ENCODE measurements at places on chromosomes 11 and 22.
A peak's percentile ranks its signal among the peaks of the same experiment; 100 is the strongest.

- no peak for DNase-seq
Observed at GRCh38 chr11:70115778-70116177, 37.7 kb downstream of the ANO1 start.

DNA sequence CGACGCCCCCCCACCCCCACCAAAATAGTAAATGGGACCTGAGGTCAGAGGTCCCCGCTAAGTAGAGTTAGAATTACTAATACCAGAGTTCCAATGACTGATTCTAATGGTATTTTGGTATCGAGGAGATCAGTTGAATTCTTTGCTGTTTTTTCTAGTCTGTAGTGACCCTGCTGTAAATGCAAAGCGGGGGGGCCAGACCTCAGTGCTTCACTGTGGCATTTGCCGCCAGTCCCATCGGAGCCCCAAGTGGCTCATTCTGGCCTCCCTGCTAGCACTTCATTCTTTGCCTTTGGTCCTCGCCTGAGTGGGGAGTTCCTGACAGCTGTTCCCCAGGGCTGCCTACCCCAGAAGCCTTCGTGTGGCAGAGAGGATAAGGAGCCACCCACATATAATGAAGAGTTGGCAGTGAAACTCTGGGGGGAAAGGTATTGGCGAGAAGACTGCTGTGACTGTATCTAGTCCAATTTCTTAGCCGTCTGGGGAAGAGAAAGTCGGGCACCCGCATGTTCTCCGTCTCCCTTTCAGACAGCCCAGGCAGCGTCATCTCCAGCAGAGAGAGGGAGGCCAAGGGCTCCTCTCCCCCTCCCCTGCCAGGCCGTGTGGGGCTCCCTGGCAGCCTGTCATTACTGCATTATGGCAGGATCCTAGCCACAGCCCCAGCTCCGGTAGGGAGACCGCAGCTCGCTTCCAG is 19.4 kb upstream of the CABP7 start:
- peak; percentile 10 for DNase-seq

DNA sequence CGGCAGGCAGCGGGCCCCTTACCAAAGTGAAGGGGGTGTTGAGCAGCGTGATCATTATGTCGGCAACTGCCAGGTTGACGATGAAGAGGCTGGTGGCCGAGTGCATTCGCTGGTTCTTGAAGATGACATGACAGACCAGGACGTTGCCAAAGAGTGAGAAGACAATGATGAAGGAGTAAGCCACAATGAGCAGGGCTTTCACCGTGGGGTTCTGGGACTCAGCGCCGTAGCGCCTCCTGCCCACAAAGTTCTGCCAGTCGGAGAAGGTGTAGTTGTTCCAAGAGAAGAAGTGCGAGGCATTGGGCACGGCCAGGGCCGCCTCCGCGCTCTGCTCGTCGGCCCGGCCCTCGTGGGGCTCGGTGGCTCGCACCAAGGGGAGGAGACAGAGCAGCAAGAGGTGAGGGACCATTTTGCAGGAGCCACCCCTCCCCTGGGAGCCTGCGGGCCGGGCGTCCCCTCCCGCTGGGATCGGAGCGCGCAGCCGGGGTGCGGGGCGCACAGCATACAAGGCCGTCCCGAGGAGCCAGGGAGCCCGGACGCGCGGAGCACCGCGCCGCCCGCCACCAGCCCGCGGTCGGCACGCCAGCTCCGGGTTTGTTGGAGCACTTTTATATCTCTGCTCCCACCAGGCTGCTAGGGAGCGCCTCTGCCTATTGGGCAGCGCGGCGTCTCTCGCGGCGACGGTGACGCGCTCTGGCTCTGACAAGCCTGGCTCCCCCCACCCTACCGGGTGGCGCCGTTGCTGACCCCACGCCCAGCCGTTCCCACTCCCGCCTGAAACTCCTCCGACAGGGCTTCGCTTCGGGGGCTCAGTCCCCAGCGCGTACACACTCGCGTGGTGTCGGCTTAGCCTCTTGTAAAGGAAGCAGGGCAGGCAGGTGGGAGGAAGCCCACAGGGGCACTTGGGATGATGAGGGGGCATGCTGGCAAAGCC is at the start of gene GPR83:
Gene GPR83, minus strand, starts transcription at position 581 of the 934 bp plus-strand sequence. Its CDS starts 172 bp downstream, at position 409.
- DNase-seq = no peak

DNA sequence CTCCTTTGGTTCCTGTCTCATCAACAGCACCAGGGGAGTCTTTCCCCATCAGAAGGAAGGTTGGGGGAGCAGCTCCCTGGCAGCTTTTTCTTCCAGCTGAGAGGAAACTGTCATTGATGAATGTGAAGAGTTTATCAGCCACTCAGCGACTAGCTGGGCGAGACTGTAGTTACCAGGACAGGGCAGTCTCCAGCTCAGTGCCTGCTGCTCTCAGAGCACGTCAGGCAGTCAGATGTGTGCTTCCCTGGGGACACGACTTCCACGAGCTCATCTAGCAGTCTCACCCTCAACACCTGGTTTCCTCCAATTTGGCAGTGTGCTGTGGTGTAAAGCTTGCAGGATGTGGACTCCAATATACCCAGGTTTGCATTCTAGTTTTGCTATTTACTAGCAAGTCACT is 12.5 kb upstream of the C1QTNF4 start:
- DNase-seq = no peak

DNA sequence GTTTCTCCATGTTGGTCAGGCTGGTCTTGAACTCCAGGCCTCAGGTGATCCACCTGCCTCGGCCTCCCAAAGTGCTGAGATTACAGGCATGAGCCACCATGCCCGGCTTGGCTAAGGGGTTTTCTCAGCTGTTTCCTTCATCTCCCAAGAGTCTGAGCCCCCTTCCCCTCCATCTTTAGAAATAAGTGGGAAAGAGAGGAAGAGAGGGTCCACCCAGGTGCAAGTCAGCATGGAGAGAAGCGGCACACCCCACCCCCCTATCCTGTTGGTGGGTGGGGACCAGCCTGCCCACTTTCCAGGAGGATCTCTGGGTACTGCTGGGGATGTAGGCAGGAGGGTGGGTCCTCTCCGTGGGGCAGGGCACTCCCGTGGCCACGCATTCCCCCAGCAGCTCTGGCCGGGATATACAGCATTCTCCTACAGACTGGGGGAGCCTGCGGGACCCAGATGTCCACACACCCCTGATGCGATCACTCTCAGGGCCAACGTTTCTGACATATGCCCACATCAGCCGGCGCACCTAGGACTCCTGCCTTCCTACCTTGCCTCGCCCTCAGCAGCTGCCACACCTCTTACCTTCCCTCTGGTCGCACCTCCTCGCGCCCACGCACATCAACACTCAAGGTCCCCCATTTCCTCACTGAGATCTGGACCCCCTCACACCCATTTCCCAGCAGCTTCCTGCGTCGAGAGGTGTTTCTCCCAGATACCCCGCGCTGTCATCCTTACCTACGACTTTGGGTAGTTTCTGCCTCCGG is 8.9 kb downstream of the SCARF2 start:
- DNase-seq = no peak

- peak; percentile 58 for DNase-seq
Observed at GRCh38 chr11:70423523-70424505, 25.5 kb downstream of the CTTN start.

- no peak for DNase-seq
Observed at GRCh38 chr11:117908959-117909610, 20.1 kb downstream of the TMPRSS13 start.

DNA sequence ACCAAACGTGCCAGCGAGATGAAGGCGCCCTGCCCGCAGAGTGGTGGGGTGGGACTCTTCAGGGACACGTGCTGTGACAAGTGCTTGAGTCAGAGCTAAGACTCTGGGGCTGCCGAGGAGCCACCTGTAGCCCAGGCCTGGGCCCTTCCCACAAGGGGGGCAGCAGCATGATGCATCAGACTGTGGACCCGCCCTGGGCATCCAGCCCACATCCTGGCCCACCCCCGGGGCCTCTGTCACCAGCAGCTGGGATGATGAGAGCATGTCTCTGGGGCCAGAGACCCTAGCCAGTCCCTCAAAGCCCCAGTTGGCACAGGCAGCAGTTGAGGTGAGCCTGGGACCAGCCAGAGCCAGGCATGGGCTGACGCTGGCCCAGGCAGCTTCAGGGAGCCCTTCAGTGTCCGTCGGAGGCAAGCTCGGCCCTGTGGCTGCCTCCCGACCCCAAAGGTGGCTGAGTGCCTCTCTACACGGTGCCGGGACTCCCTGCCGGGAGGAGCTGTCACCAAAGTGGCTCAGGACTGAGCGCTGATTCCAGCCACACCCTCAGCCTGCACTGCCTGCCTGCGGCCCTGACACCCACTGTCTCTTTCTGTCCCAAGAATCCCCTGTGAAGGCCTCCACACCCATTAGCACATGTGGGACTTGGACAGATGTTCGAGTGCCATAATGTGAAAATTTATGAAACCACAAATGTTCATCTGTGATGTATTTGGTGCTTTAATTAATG is 41.3 kb downstream of the CDKN1C start:
- DNase-seq = no peak

- DNase-seq = no peak
Observed at GRCh38 chr22:45999379-45999971, 22.5 kb upstream of the WNT7B start.

- DNase-seq = no peak
Observed at GRCh38 chr11:1224491-1225385, 1.9 kb downstream of the MUC5B start.

GRCh38 chr22:44108806-44109385 is 71.8 kb upstream of the PARVG start:
- no peak for DNase-seq

DNA sequence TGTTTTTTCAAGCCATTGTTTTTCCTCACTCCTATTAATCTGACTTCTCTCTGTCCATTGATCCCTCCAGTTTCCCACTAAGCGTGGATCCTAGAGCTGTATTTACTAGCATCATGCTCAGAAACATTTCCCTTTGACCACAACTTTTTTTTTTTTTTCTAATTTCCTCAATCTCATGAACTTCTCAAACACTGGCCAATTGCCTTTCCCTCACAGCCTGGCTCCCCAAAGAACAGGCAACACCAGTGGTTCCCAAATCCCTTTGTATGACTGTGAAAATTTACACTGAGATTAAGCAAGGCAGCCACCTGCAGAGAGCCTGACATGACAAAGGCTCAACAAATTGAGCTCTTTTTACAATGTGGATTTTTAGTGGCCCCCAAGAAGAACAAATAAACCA is 1.4 kb upstream of the TPP1 start:
- no peak for DNase-seq

DNA sequence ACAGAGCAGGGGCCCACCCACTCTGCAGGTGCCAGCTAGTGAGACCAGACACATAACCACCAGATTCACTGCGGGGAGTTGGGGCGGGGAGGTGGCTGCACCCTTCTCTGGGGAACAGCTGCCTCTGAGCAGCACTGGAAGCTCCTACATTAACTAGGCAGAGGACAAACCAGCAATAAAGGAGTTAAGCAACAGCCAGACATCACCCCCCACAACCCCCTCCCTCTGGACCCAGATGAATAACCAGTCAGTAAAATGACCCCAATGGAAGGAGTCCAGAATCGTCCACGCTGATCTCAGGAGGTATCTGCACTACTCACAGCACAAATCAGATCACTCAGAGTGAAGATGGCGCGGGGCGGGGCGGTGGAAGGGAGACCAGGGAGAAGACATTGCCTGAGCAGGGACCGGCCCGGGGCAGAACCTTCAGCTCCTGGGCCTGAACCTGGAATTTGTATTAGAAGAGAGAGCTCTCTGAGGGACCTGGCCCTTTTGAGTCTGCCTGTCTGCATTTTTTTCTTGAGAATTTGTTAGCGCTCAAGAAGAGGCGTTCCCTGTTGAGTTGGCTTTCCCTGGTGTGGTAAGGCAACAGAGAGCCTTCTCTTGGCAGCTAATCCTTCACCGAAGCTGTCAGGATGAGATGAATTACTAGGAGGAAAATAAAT is 125.5 kb upstream of the NCAM1 start:
- DNase-seq = no peak

- no peak for DNase-seq
Observed at GRCh38 chr11:119619665-119620064, 109.3 kb downstream of the NECTIN1 start.

GRCh38 chr11:45173064-45173463 is 26.6 kb downstream of the PRDM11 start:
- no peak for DNase-seq

DNA sequence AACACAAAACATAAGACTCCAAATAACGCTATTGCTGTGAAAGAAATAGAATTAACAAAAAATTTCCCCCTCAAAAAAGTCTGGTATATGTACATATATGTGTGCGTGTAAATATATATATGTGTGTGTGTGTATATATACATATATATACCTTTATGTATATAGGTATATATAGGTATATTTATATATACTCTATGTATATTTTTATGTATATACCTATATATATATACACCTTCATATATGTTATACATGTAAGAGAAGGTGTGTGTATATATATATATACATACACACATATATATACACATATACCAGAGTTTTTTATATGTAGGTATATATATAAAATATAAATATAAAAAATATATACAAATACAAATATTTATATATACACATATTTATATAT is 199.2 kb downstream of the RAB38 start:
- DNase-seq = no peak

DNA sequence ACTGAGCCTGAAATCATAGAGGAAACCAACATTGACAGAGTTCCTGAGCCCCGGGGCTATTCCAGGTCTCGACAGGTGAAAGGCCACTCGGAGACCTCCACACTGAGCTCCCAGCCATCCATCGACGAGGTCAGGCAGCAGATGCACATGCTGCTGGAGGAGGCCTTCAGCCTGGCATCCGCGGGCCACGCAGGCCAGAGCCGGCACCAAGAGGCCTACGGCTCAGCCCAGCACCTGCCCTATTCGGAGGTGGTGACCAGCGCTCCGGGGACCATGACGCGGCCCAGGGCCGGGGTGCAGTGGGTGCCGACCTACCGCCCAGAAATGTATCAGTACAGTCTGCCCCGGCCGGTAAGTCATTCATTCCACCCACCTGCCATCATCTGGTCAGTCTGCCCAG is 54.9 kb downstream of the C11orf91 start:
- no peak for DNase-seq

GRCh38 chr22:21760640-21761039 is 25.0 kb upstream of the YPEL1 start:
- DNase-seq = no peak

GRCh38 chr11:57303990-57304579 is 20.7 kb downstream of the TNKS1BP1 start:
- DNase-seq = no peak

DNA sequence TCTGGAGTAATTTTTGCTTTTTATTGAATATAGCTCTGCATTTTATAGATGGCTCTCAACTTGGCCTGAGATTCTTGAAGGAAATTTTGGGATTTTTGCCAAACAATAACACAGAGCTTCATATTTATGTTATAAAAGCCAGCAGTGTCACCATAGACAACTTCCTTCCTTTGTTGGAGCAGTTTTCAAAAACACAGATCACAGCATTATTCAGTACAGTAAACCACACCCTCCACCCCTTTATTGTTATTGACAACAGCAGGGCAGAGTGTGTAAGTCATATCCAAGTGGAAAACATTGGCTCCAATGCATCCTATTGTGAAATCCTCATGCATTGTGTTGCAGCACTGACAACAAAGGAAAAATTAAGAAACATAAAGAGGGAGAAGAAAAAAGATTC is 62.6 kb upstream of the PRSS23 start:
- no peak for DNase-seq

GRCh38 chr11:48248902-48249301 is 4.0 kb downstream of the OR4X2 start:
- DNase-seq = no peak

- no peak for DNase-seq
Observed at GRCh38 chr11:75496305-75496752, 29.4 kb downstream of the GDPD5 start.

GRCh38 chr11:76206327-76207081 is at the start of gene WNT11:
WNT11 (minus strand) TSS chr11:76206502; CDS start chr11:76206407, 95 bp downstream.
- peak; percentile 32 for DNase-seq
